ENCODE measurements at places on chromosomes 12 and 14.

DNA sequence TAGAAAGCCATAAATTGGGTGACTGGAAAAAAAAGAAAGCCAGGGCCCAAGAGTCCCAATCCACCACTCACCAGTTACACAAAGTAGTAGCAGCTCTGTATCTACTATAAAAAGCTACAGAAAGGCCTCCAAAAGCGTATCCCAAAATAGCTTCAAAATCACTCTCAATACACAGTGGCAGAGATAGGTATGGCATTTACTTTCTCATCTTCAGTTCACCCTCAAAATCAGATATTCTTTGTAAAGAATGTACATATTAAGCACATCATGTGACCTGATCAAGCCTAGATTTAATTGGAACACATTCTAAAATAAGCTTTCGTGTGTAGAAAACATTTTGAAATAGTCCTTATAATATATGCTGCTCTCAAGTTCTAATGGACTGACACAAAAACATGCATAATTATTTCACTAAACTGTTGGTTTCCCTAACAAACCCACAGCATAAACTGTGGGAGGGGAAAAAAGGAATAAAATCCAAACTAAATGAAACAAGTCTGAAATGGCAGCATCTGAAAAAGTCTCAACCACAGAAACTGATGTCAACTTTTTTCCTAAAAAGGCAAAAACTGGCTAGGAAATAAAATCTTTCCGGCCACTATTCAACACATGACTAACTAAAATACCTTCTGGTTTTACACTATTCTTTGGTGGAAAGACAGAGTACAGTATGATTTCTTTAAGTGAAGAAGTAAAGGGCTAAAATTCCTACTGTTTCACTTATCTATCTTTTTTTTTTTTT, 25.9 kb downstream of the UBE2N start:
- no peak for DNase-seq

DNA sequence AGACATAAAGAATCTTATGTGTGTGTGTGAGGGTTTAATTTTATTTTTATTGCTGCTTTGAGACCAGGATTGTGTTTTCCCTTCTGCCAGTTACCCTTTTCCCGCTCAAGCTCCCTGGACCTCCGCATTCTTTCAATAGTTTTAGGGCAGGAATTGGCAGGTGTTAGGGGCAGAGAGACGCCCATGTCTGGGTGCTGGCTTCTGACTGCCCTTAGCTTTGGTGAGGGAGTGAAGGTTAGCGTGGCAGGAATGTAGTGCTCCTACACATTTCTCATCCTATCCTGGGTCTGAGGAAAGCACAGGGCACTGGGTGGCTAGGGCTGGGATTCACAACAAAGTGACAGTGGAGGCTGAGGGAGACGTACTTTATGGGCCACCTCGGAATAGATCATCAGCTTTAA, 428.1 kb downstream of the ZFP36L1 start:
- DNase-seq: no peak

GRCh38 chr12:56803750-56804149, 40.6 kb downstream of the HSD17B6 start:
- DNase-seq: no peak

GRCh38 chr12:22069851-22070250, 23.8 kb downstream of the CMAS start:
- DNase-seq: no peak

- DNase-seq: no peak
Measured at GRCh38 chr12:126819554-126819953, 1447.4 kb upstream of the TMEM132C start.

DNA sequence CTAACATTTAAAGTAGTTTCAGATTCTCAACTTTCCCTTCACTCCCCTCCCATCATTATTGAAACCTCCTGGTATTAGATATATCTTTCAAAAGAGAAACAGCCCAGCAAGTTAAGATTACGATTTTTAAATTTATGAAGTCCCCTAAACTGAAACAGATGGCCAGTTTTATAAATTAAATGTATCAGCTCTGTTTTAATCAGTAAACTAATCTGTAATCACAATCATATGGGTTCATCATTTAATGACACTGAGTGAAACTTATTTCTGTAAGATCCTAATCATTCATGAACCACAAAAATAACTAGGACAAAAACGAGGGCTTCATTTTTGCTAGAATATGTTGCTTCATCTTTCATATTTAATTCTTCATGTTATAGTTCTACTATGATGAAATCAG, 137.8 kb downstream of the EPS8 start:
- DNase-seq: no peak

DNA sequence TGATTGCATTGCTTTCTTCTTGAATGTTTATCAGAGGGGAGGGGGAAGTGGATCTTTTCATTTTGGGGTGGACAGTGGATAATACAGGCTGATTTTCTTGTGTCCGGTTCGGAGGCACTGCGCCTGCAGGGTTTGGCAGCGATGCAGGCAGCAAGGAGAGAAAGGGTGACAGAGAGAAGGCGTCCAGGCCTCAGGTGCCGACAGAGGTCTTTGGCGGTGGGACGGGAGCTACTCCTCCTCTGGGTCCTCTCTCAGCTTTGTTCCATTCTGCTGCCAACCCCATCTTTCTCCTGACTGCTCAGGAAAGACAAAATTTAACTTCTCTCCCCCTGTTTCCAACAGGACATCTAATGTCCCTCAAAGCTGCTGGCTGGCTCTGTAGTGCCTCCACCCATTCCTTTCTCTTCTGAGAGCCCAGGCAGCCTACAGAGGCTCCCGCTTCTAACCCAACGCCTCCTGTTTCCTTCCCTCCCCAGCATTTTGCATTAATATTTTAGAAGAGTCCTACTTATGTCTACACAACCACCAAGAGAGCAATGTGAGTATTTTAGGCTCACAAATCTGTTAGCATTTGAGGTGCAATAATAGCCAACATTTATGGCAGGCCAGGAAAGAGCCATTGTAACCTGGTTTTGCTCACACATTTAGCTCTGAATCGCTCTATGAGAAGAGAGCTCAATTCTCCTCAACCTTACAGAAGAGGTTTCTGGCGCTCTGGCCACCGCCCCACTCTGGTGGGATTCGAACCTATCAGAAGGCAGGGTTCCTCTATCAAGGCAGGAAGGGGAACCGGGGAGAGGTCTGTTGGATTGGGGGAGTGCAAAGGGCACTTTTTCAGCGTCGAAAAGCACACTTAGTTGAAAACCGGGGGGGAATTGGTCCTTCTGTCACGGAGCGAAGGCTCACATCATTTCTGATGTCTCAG, 7.1 kb upstream of the TBX5 start:
- no peak for DNase-seq

DNA sequence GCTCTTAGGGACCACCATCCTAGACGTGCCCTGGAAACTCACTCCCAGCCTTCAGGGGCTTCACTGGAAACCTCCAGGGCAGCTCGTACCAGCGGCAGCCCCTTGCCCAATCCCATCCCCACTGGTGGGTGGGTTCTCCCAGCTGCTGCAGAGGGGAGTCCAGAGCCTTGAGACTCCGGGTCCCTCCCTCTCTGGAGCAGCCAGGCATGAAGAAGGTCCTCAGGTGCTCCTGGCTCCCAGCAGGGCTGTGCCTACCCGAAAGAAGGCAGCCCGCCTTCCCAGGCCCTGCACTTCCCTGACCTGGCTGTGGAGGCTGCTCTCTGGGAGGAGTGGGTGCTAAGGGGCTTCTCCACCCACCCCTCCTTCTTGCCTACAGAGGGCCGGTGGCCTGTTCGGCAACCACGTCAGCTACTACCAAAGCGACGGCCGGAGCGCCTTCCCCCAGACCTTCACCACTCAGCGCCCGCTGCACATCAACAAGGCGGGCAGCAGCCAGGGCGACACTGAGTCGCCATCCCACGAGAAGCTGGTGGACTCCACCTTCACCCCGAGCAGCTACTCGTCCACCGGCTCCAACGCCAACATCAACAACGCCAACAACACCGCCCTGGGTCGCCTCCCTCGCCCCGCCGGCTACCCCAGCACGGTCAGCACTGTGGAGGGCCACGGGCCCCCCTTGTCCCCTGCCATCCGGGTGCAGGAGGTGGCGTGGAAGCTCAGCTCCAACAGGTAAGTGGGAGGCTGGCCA, 115.5 kb upstream of the FKBP4 start:
- DNase-seq: no peak

DNA sequence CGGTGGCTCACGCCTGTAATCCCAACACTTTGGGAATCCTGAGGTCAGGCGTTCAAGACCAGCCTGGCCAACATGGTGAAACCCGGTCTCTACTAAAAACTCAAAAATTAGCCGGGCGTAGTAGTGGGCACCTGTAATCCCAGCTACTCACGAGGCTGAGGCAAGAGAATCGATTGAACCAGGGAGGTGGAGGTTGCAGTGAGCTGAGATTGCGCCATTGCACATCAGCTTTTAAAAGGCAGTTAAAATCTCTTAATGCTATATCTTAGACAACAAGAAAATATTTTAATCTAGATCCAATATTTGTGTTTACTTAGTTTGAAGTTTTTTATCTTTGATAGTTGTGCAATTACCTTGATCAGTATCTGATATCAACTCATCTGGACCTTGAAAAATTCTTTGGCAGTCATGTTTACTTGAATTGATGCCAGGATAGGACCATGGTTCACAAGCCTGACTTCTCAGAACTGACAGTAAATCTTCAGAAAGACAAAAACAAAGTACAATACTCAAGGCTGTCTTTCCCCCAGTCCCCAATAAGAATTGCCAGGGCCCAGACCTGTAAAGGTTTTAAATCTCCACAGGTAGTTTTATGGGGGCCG, 135.0 kb upstream of the AEBP2 start:
- no peak for DNase-seq

DNA sequence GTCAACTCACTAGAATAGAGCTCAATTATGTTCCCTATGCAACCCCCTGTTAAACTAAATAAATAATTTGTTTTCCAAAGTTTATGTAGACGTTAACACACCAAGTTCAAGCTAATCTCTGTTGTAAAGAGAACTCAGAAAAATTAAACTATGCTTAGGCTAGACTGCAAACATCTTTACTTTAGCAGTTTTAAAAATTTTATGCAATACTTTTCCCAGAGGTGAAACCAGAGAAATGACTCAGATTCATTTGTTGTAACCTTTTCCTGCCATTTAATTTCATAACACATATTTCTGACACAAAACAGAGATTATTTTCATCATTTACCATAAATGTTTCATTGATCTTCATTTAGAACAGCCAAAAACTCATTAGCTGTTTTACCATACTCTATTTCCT, 27.4 kb downstream of the ABCC9 start:
- DNase-seq: no peak

DNA sequence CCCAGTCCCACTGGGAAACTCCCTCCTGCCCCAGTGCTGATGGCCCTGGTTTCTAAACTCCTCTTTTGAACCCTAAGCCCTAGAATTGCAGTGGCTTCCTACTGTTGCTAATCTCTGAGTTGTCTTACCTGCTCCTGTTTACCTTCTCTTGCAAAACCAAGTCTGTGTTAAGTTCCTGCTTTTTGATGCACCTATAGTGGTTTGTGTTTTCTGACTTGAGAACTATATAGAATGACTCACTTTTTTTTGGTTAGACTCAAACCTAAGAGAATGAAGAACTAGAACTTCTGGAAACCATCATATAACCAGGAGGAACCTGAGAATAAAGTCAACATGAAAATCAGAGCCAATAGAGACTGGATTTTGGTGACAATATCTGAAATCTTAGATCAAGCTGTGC, 5.5 kb upstream of the GAS2L3 start:
- DNase-seq: no peak
